Colonic mucosa (tissue), 4 donors: ENCODE measurements at places on chromosomes 6 and 20. TPM values are rescaled to one million over a fixed set of nuclear protein-coding genes. Genes with fewer than 3 reads are reported as not detected.

DNA sequence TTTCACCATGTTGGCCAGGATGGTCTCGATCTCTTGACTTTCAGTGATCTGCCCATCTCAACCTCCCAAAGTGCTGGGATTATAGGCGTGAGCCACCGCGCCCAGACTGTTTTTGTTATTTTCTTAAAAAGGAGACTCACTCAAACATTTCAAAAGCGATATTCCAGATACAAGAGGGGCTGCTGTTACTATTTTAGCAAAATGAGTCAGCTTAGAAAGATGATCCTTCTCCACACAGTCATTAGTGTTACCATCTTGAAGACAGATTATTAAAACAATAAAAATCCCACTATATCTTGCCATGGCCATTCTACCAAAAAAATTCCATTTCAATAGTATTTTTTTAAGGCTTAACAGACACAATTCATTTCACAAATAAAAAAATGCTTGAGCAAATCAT is 102.8 kb downstream of the PREP start:
- DNase-seq, result no peak
- no peak overlapping the region for H3K27ac ChIP-seq
- no peaks in the 10 kb centered on the region for H3K36me3 ChIP-seq
- no peaks in the 10 kb centered on the region for H3K4me1 ChIP-seq

DNA sequence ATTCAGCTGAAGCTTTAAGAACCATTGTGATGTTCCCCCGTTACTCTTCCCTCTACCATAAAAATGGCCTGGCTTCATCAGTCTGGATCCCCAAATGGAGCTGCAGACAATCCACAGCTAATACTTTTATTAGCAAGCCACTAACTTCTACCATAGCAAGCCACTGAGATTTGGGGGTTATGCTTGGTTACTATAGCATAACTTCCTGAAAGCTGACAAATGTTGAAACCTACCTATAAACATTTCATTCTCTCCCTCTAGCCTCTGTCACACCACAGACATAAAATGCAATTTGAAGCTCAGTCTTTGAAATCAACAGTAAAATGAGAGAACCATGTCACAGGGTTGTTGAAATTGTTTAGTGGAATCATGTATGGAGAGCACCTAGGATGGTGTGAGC is 3.0 kb upstream of the HTR1E start:
- H3K27me3 ChIP-seq, result peaks cover 7% of the 10 kb centered on the region
- no peaks in the 10 kb centered on the region for H3K36me3 ChIP-seq
- H3K4me3 ChIP-seq, result no peak overlapping the region
- no peak overlapping the region for H3K27ac ChIP-seq
- H3K4me1 ChIP-seq, result no peaks in the 10 kb centered on the region
- DNase-seq, result no peak

Gene CD93
- 20.3 TPM for total RNA-seq

- no peak overlapping the region for H3K27ac ChIP-seq
- H3K4me1 ChIP-seq, result no peaks in the 10 kb centered on the region
- DNase-seq, result no peak
- H3K36me3 ChIP-seq, result no peaks in the 10 kb centered on the region
These were observed 11.8 kb upstream of the KCNQ2 start for GRCh38 chr20:63484236-63484635.

DNA sequence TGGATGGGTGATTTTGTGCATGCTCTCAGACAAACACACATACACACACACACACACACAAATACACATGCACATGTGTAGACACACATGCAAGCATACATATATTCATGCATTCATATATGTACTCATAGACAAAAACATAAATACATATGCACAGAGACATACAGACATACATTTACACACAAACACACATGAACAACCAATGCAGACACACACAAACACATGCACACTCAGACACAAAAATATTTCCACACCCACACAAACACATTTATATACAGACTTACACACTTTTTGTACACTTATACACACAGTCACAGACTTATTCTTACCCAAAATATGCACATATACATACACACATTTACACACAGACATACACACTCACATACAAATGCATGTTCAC is 94.9 kb upstream of the NKX2-2 start:
- no peak overlapping the region for H3K27ac ChIP-seq
- no peak for DNase-seq
- no peaks in the 10 kb centered on the region for H3K36me3 ChIP-seq
- H3K27me3 ChIP-seq, result no peaks in the 10 kb centered on the region
- H3K4me1 ChIP-seq, result no peaks in the 10 kb centered on the region

GRCh38 chr6:55898342-55898741 is 23.0 kb upstream of the BMP5 start:
- H3K4me1 ChIP-seq, result no peaks in the 10 kb centered on the region
